ENCODE measurements at places on chromosomes 6 and 20. TPM values are rescaled to one million over a fixed set of nuclear protein-coding genes. Genes with fewer than 3 reads are reported as not detected.

Gene LGSN
- not detected for total RNA-seq

Gene DEFB124
- total RNA-seq, result not detected

Gene EDN3
- total RNA-seq, result not detected

DNA sequence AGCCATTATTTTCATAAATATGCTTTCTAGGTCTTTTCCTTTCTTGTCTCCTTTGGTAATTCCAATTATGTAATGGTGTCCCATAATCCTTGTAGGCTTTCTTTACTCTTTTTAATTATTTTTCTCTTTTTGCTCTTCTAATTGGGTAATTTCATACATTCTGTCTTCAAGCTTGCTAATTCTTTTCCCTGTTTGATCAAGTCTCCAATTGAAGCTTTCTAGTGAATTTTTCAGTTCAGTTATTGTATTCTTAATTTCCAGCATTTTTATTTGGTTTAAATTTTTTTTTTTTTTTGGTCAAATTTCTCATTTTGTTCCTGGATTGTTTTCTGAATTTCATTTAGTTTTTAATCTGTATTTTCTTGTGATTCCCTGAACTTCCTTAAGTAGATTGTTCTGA lies 74.9 kb upstream of the UST start:
- no peaks in the 10 kb centered on the region for H3K4me1 ChIP-seq
- H3K36me3 ChIP-seq, result no peaks in the 10 kb centered on the region
- H3K27me3 ChIP-seq, result no peaks in the 10 kb centered on the region

GRCh38 chr20:8208226-8208625 lies 76.2 kb downstream of the PLCB1 start:
- H3K4me3 ChIP-seq, result no peak overlapping the region
- DNase-seq, result no peak
- H3K4me1 ChIP-seq, result no peaks in the 10 kb centered on the region
- H3K27ac ChIP-seq, result no peak overlapping the region

DNA sequence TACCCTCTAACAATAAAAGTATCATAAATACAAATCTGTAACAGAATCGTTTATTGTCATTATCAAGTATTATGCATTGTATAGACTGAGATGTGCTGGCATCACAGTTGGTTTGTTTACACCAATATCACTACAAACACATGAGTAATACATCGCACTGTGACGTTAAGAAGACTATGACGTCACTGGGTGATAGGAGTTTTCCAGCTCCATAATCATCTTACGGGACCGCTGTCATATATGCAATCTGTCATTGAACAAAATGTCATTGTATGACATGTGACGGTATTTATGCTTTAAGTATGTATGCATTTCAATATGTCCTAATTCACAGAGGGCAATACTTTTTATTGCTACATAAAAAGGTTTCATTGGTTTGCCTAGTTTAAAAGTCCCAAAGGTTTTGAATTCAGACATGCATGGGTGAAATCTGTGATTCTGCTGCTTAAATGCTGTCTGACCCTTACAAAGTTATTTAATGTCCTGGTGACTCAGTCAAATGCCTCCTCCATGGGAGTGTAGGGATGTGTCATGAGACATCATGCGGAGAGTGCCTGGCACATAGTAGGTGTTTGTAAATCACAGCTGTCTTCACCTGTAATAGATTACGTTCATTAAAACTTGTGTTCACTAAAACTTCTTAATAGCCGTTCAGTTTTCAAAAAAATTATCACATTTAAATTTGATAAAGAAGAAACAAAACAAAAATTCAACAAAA lies 160.7 kb upstream of the PDE10A start:
- DNase-seq, result no peak
- H3K27me3 ChIP-seq, result 0 out of 3 replicates have a peak, but pooled peaks cover 7% of the 10 kb centered on the region
- no peaks in the 10 kb centered on the region for H3K4me1 ChIP-seq

Gene ZC3H12D
- total RNA-seq, result 0.27 TPM

GRCh38 chr20:10007747-10008146 lies 27.0 kb upstream of the ANKEF1 start:
- DNase-seq, result no peak
- H3K36me3 ChIP-seq, result no peaks in the 10 kb centered on the region
- no peaks in the 10 kb centered on the region for H3K4me1 ChIP-seq
- no peak overlapping the region for H3K4me3 ChIP-seq
- no peak overlapping the region for H3K27ac ChIP-seq

DNA sequence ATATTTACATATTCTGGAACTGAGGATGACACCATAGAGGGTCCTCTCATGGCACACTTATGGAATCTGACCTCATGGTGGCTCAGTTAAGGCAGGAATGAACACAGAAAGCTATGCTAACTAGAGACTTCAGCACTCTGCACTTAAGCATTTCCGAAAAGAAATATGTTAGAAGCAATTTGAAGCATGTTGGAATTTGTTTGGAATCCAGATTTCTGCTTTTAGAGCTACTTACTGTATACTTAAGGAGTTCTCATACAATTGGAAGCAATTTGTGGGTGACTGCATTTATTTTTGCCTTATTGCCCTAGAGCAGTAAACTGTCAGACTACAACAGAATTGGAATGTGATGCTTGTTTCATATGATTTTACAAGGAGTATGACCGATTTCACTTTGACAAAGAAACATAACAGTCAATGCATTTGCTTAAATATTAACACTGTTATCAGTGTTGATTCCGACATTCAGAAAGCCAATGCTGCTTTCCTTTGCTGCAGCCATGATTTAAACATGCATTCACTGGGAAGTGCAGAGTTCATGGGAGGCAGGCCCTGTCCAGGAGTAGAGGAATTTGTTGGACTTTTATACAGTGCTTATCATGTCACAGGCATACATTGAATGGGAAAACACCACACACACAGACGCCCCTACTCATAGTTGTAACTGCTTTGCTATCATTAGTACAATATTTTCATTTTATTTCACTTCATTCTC lies 244.4 kb downstream of the SAMD5 start:
- no peaks in the 10 kb centered on the region for H3K27me3 ChIP-seq
- DNase-seq, result no peak
- no peaks in the 10 kb centered on the region for H3K4me1 ChIP-seq
- H3K4me3 ChIP-seq, result no peak overlapping the region
- H3K27ac ChIP-seq, result no peak overlapping the region
- no peaks in the 10 kb centered on the region for H3K36me3 ChIP-seq

Gene MUC22
- total RNA-seq, result not detected

DNA sequence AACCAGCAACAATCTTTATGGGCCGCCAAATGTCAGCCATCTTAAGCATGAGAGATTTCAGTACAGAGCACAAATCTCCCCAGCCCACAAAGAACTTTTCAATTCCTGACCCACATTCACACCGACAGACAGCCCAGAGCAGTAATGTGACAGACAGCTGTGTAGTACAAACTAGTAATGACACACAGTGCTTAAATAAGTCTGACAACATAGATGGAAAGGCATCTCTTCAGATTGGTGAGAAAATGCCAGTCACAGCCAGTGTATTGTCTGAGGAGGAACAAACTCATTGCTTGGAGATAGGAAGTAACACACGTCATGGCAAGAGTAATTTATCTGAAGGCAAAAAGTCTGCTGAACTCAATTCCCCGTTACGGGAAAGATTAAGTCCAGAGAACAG lies 36.0 kb downstream of the KIZ start:
- no peak for DNase-seq
- H3K36me3 ChIP-seq, result peaks cover 11% of the 10 kb centered on the region
- no peaks in the 10 kb centered on the region for H3K27me3 ChIP-seq
- no peak overlapping the region for H3K4me3 ChIP-seq

Gene PROKR2
- not detected for total RNA-seq

Gene EMILIN3
- not detected for total RNA-seq

DNA sequence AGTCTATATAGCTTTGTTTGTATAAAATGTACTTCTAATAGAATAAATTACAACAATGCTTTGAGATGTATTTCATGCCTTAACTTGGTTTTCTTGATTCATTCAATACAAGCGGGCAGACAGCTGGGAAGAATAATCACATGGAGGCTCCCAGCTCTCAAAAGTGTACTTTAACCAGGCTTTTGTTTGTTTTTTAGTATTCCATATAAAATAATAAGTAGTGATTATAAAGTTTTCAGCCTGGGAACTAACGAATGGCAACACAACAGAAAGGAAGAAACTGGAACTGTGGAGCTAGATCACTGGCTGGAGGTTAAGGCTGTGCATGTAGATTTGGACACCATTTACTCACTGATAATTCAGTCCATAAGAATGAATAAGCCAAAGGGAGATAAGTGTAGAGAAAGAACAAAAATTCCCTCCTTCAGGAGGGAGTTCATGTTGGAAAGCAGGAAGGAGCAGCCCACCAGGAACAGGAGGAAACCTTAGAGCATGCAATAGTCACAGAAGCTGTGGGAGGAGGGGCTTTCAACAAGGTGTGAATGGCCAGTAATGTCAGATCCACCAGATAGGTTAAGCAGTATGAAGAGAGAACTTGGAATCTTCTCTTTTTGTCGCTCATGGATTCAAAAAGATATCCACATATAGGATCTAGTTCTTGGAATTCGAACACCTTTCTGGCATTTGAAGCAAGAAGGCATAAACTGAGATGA lies 41.2 kb upstream of the SLC35D3 start:
- H3K27ac ChIP-seq, result no peak overlapping the region
- H3K4me3 ChIP-seq, result no peak overlapping the region
- DNase-seq, result no peak
- no peaks in the 10 kb centered on the region for H3K27me3 ChIP-seq

DNA sequence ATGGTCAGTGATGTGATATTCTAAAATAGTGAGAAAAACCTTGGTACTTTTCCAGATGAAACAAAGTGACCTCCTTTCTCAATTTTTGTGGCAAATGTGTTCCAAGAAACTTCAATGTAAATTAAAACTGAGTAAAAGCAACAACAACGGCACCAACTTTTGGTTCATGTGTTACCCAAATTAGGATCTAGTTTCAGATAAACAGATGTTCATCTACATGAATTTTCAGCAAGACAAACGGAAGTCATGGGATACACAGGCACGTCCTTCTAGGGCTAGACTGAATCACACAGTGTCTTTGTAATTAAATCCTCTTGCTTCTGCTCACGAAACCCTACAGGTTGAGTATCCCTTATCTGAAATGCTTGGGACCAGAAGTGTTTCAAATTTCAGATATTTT lies 915.2 kb downstream of the TFAP2A start:
- H3K36me3 ChIP-seq, result no peaks in the 10 kb centered on the region
- H3K27ac ChIP-seq, result no peak overlapping the region
- no peaks in the 10 kb centered on the region for H3K27me3 ChIP-seq
- no peaks in the 10 kb centered on the region for H3K4me1 ChIP-seq
- no peak overlapping the region for H3K4me3 ChIP-seq
- no peak for DNase-seq

- no peaks in the 10 kb centered on the region for H3K27me3 ChIP-seq
- no peaks in the 10 kb centered on the region for H3K4me1 ChIP-seq
- no peak overlapping the region for H3K4me3 ChIP-seq
Measured at GRCh38 chr6:5105146-5105545, 20.0 kb downstream of the PPP1R3G start.

Gene TXNDC5
- total RNA-seq, result 137 TPM

- DNase-seq, result no peak
- H3K27ac ChIP-seq, result no peak overlapping the region
- H3K4me3 ChIP-seq, result no peak overlapping the region
- no peaks in the 10 kb centered on the region for H3K36me3 ChIP-seq
- H3K27me3 ChIP-seq, result no peaks in the 10 kb centered on the region
- H3K4me1 ChIP-seq, result no peaks in the 10 kb centered on the region
Measured at GRCh38 chr6:80508885-80509630, 402.6 kb downstream of the BCKDHB start.

Gene SLC17A9
- 0.27 TPM for total RNA-seq

Gene PARD6B
- total RNA-seq, result 12.3 TPM

DNA sequence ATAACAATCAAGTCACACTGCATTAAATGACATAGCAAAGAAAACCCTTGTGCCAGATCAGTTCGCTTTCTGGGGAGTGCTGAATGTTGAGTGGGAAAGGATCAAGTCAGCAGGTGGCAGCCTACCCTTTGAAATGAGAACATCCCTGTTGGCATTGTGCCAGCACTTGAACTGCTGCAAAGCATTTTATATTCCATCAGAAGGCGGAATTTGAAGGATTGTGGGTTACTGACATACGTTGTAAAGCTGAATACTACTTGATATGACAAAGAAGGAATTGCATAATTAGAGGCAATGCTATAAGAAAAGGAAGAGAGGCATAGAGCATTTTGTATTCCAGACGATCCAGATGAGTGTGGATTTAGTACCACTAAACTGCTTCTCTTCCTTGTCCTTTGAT lies 26.5 kb downstream of the BCKDHB start:
- H3K4me3 ChIP-seq, result no peak overlapping the region
- no peak overlapping the region for H3K27ac ChIP-seq
- DNase-seq, result peak; percentile 27
- H3K36me3 ChIP-seq, result no peaks in the 10 kb centered on the region

Gene GGTLC1
- not detected for total RNA-seq

Gene KCNB1
- total RNA-seq, result not detected

- no peaks in the 10 kb centered on the region for H3K4me1 ChIP-seq
- no peak overlapping the region for H3K4me3 ChIP-seq
- peaks cover 6% of the 10 kb centered on the region for H3K27me3 ChIP-seq
- H3K27ac ChIP-seq, result no peak overlapping the region
- H3K36me3 ChIP-seq, result no peaks in the 10 kb centered on the region
Measured at GRCh38 chr6:154920495-154921200, 74.5 kb upstream of the TIAM2 start.

- H3K4me3 ChIP-seq, result no peak overlapping the region
- no peaks in the 10 kb centered on the region for H3K27me3 ChIP-seq
- H3K36me3 ChIP-seq, result no peaks in the 10 kb centered on the region
Measured at GRCh38 chr6:142155091-142155490, 8.0 kb downstream of the VTA1 start.

- H3K4me1 ChIP-seq, result no peaks in the 10 kb centered on the region
- peaks cover 2% of the 10 kb centered on the region for H3K27me3 ChIP-seq
- H3K27ac ChIP-seq, result no peak overlapping the region
- H3K4me3 ChIP-seq, result no peak overlapping the region
- no peaks in the 10 kb centered on the region for H3K36me3 ChIP-seq
Measured at GRCh38 chr6:144158133-144158532, 7.8 kb downstream of the STX11 start.

- peak; percentile 85 for DNase-seq
- peak overlapping the region; percentile 53 for H3K4me3 ChIP-seq
- peaks cover 52% of the 10 kb centered on the region for H3K36me3 ChIP-seq
- H3K4me1 ChIP-seq, result peaks cover 6% of the 10 kb centered on the region
- no peaks in the 10 kb centered on the region for H3K27me3 ChIP-seq
Measured at GRCh38 chr6:27133281-27134227, 113.9 kb upstream of the PRSS16 start.

- no peak for DNase-seq
- H3K4me1 ChIP-seq, result peaks cover 15% of the 10 kb centered on the region
- H3K27ac ChIP-seq, result no peak overlapping the region
- peaks cover 55% of the 10 kb centered on the region for H3K27me3 ChIP-seq
- H3K4me3 ChIP-seq, result no peak overlapping the region
Measured at GRCh38 chr20:62688855-62689460, 19.7 kb upstream of the NTSR1 start.

- H3K4me1 ChIP-seq, result peaks cover 47% of the 10 kb centered on the region
- peaks cover 46% of the 10 kb centered on the region for H3K36me3 ChIP-seq
- H3K4me3 ChIP-seq, result no peak overlapping the region
- no peaks in the 10 kb centered on the region for H3K27me3 ChIP-seq
Measured at GRCh38 chr6:31559958-31560696, 12.0 kb upstream of the LTA start.

- no peak overlapping the region for H3K4me3 ChIP-seq
- no peak overlapping the region for H3K27ac ChIP-seq
Measured at GRCh38 chr20:34538671-34539123, 19.8 kb upstream of the MAP1LC3A start.

Measured in K562 (cell line).